Panc1 (cell line): ENCODE measurements at places on chromosomes 11 and 22.

- DNase-seq = no peak
These were observed 91.9 kb upstream of the SOX6 start for GRCh38 chr11:16448123-16448717.

GRCh38 chr11:84164728-84165127 is 878.6 kb upstream of the CCDC90B start:
- no peak for DNase-seq

- no peak for DNase-seq
These were observed 65.2 kb downstream of the CSTPP1 start for GRCh38 chr11:47001781-47002181.

- no peak for DNase-seq
These were observed at the start of gene TENM4 for GRCh38 chr11:79440571-79441460. TENM4 (minus strand) TSS chr11:79441030; CDS start chr11:79069944, 371,086 bp downstream.

GRCh38 chr11:129825380-129825779 is 9.7 kb downstream of the TMEM45B start:
- no peak for DNase-seq

DNA sequence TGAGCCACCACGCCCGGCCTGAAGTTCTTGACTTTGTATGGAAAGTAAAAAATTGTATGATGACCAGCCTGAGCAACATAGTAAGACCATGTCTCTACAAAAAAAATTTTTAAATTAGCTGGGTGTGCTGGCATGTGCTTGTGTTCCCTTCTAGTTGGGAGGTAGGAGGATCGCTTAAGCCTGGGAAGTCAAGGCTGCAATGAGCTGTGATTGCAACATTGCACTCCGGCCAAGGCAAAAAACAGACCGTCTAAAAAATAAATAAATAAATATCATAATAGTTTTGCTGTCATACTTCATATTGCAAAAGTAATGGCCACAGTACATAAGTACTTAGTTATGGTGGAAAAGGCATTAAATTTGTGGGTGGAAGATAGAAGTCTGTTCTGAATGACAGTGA is 3.4 kb downstream of the AGBL2 start:
- DNase-seq = no peak

DNA sequence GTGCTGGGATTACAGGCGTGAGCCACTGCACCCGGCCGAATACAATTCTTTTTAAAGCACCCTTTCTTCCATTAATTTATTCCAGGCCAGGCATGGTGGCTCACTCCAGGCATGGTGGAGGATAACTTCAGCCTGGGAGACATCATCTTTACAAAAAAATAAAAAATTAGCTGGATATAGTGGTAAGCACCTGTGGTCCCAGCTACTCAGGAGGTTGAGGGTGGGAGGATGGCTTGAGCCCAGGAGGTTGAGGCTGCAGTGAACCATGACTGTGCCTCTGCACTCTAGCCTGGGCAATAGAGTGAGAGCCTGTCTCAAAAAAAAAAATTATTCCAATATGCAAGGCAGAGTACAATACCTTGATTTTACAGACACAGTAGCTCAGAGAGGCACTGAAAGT is 11.4 kb downstream of the TAGLN start:
- DNase-seq = no peak

DNA sequence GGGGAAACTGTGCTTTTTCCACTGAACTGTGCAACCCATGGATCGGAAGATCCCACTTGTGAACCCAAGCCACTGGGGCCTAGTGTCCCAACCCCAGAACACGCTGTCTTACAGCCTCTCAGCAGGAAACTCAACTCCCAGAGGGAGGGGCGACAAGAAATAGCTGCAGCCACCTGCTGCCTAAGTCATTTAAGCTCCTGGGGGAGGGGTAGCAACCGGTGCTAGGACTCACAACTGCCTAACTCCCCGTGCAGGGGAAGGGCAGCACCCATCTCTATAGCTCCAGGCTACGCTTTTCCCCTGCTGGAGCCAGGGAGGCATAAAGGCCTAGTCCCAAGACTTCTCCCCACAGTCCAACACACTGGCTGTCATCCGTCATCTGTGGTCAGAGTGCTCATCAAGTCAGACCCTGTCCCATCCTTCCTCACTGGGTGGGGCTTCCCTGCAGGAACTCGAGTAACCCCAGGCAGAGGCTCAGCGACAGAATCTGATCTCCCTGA is 363.0 kb downstream of the LUZP2 start:
- DNase-seq = no peak

DNA sequence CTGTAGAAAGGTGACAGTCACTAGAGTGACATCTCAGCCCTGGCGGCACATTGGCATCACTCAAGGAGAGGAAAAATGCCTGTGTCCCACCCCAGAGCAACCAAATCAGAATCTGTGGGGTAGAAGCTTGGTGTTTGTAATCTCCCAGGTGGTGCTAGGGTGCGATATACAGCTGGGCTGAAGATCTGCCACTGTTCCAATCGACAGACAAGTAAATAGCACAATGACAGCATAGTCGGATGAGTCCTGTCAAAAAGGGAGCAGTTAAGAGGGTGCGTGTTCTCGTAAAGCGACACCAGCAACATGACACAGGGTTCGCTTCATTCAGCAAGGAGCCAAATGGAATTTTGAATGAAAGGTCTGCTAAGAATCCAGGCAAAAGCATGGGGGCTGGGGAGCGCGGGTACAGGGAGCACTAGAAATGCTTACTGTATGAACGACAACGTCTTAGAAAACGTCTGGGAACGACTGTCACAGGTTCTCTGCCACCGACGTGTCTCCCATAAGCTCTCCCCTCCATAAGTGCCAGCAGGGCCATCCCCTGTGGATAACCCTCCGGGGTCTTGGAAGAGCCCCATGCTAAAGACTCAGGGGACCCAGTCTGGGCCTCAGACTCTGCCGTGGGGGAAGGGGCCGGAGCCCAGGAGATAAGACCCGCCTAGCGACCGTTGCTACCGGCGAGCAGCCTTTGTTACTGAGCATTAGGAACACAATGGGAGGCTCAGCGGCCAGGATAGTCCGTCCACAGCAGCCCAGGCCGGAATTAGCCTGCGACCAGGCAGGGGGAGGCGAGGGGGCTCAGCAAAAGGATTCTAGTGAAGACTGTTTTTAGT is 20.8 kb downstream of the ADA2 start:
- no peak for DNase-seq

DNA sequence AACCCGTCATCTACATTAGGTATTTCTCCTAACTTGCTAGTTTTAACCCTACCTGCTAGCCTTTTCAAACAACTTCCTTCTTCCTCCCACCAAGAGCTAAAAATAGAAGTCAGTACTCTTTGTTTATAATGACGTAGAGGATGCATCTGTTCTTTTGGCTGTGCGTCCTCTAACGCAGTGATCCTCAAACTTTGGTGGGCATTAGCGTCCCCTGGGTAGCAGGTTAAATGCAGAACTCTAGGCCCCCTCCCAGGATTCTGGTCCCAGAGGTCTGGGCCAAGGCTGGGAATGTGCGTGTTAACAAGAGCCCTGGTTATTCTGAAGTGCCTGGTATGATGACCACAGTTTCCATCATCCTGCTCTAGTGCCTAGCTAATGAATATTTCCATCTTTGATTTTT is 67.6 kb downstream of the BARX2 start:
- no peak for DNase-seq

- no peak for DNase-seq
These were observed 25.0 kb upstream of the ACR start for GRCh38 chr22:50713008-50713385.

- DNase-seq = peak; percentile 25
These were observed 647 bp downstream of the SWAP70 start for GRCh38 chr11:9664276-9665171.

DNA sequence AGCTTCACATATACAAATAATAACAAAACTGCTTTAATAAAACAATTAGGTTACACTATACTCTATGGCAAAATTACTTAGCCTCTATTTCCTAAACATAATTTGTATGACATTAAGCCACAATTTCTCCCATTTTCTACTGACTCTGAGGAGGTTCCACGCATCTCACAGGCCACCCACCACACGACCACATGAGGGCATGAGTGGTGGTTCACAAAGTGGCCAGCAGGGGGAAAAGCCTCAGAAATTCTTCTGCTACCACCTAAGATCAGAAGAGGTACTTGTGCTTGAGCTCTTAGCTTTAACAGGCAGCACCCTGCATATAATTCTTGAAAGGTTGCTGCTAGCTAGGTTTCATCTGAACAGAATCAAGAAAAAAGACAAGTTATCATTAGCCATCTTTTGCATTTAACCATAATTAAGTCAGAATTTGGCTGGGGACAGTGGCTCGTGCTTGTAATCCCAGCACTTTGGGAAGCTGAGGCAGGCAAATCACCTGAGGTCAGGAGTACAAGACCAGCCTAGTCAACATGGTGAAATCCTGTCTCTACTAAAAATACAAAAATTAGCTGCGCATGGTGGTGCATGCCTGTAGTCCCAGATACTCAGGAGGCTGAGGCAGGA is 7.7 kb downstream of the LPXN start:
- peak; percentile 39 for DNase-seq

- DNase-seq = peak; percentile 42
These were observed 4.4 kb upstream of the PRR5 start for GRCh38 chr22:44697423-44698141.

DNA sequence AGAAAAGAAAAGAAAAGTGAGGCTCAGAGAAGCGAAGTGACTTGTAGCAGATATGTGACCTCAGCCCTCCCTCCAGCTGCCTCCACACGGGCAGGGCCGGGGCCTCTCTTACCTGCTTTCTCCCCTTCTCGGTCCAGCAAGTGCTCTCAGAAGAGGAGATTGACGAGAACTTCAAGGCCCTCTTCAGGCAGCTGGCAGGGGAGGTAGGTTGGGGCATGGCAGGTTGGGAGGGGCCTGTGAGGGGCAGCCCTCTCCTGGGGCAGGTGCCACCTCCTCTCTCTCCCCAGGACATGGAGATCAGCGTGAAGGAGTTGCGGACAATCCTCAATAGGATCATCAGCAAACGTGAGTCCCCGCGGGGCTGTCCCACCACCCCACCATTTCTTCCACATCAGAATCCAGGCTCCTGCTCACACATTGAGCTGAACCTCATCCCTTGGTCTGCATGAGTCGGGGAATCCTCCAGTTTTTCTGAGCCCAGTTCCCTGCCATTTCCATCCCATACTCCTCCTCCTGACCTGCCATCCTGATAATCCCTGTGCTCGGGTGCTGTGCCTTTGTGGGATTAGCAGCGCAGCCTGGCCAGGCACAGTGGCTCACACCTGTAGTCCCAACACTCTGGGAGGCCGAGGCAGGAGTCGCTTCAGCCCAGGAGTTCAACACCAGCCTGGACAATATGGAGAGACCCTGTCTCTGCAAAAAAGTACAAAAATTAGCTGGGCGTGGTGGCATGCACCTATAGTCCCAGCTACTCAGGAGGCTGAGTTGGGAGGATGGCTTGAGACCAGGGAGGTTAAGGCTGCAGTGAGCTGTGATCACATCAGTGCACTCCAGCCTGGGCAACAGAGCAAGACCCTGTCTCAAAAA is 26.4 kb downstream of the CAPN1 start:
- DNase-seq = no peak

- DNase-seq = no peak
These were observed 13.4 kb downstream of the PRDM11 start for GRCh38 chr11:45159781-45160365.

GRCh38 chr11:6442441-6442840 is 1.7 kb upstream of the HPX start:
- DNase-seq = no peak

- no peak for DNase-seq
These were observed 28.1 kb downstream of the ARAP1 start for GRCh38 chr11:72724021-72724551.

GRCh38 chr11:124843616-124843910 is 21.7 kb upstream of the ROBO3 start:
- no peak for DNase-seq

- no peak for DNase-seq
These were observed 1.4 kb downstream of the CLDN5 start for GRCh38 chr22:19522881-19523239.

DNA sequence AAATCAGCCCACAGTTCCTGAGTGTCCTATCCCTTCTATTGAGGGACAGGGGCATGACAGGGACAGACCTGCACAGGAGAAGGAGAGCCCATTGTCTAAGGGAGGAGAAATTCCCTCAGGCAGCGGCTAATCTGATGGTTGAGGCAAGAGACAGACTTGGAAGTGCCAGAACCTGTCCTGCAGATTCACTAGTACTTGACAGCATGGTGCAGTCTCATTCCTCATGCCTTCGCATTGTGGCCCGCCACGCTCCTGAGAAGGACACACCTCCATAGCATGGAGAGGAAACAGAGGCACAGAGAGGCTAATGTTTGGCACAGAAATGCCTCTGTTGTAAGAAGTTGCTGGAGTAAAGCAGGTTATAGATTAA is 3.2 kb downstream of the P2RY6 start:
- DNase-seq = no peak

- no peak for DNase-seq
These were observed 282 bp downstream of the PC start for GRCh38 chr11:66957971-66958231.

- no peak for DNase-seq
These were observed 11.8 kb downstream of the KLHL22 start for GRCh38 chr22:20483771-20484170.

DNA sequence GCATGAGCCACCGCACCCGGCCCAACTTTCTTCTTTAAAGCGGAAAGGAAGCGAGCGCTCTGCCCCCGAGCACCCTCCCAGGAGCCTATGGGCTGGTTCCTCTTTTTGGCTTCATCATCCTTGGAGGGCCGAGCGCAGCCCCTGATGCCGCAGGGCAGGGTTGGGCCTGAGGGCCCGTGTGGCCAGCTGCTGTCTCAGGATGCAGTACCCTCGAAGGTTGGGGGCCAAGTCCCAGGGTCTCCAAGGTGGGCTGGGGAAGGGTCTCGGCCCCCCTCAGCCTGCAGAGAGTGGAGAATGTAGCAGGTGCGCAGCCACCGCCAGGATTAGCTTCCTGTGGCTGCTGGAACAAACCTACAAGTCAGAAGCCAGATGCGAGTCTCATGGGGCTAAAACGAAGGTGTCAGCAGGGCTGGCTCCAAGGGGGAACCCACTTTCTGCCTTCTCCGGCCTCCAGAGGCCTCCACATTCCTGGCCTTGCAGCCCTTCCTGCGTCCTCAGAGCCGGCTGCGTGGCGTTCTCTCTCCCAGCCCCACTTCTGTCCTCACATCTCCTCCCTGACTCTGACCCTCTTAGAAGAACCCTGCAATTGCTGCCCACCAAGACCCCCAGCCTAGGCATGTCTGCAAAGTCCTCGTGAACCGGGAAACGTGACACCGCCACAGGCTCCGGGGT is 2.9 kb downstream of the PANX2 start:
- no peak for DNase-seq

GRCh38 chr11:77993902-77994301 is 566 bp downstream of the INTS4 start:
- no peak for DNase-seq

DNA sequence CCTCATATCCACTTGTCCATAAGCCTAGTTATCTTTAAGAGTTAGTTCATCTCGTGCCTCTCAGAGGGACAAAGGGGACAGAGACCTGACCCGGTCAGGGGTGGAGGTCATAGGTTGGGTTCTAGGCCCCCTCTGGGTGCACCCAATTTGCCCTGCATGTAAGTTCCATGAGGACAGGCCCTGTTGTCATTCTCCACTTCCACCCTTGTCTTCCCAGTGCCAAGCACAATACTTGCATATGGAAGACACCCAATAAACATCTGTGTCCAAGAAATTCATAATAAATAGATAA is 1.3 kb upstream of the YIF1A start:
- no peak for DNase-seq
